ENCODE measurements at places on chromosomes 6 and 20. TPM values are rescaled to one million over a fixed set of nuclear protein-coding genes. Genes with fewer than 3 reads are reported as not detected.

GRCh38 chr20:45095805-45096238, 5.1 kb downstream of the KCNS1 start:
- no peaks in the 10 kb centered on the region for H3K36me3 ChIP-seq
- H3K4me1 ChIP-seq, result no peaks in the 10 kb centered on the region
- DNase-seq, result peak; percentile 45
- H3K27me3 ChIP-seq, result peaks cover 14% of the 10 kb centered on the region

DNA sequence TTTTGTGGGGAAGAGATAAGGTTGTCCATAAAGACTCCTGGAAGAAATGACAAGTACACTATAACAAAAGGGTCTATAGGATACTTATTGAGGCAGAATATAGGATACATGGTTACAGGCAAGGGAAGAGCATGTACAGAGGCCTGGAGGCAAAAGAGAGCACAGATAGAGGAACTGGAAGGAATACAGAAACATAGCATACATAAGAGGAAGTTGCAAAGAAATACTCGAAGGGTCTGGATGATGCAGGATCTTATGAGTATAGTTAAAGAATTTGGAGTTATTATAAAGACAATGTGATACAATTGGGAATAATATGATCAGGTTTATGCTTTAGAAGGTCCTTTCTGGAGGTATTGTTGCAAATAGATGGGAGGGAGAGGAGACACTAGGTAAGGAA, 592.7 kb upstream of the POU3F2 start:
- no peak overlapping the region for H3K27ac ChIP-seq
- DNase-seq, result no peak
- no peak overlapping the region for H3K4me3 ChIP-seq
- H3K36me3 ChIP-seq, result no peaks in the 10 kb centered on the region
- H3K27me3 ChIP-seq, result no peaks in the 10 kb centered on the region
- H3K4me1 ChIP-seq, result no peaks in the 10 kb centered on the region

Gene OXT
- total RNA-seq, result 1.5 TPM

- no peak for DNase-seq
- H3K27me3 ChIP-seq, result peaks cover 2% of the 10 kb centered on the region
- no peak overlapping the region for H3K4me3 ChIP-seq
- H3K27ac ChIP-seq, result no peak overlapping the region
- H3K36me3 ChIP-seq, result no peaks in the 10 kb centered on the region
Observed at GRCh38 chr6:139608466-139609261, 234.2 kb upstream of the CITED2 start.

- H3K36me3 ChIP-seq, result peaks cover 7% of the 10 kb centered on the region
- H3K4me3 ChIP-seq, result no peak overlapping the region
- peaks cover 80% of the 10 kb centered on the region for H3K4me1 ChIP-seq
- peak overlapping the region; percentile 92 for H3K27ac ChIP-seq
Observed at GRCh38 chr6:33695451-33695887, 16.0 kb downstream of the UQCC2 start.

- no peak overlapping the region for H3K4me3 ChIP-seq
- DNase-seq, result no peak
- no peaks in the 10 kb centered on the region for H3K4me1 ChIP-seq
- H3K27me3 ChIP-seq, result no peaks in the 10 kb centered on the region
- no peak overlapping the region for H3K27ac ChIP-seq
Observed at GRCh38 chr6:92111386-92111785, 1308.0 kb downstream of the EPHA7 start.

All from T-cell (primary cell).